ENCODE measurements at places on chromosomes 7 and 10.

DNA sequence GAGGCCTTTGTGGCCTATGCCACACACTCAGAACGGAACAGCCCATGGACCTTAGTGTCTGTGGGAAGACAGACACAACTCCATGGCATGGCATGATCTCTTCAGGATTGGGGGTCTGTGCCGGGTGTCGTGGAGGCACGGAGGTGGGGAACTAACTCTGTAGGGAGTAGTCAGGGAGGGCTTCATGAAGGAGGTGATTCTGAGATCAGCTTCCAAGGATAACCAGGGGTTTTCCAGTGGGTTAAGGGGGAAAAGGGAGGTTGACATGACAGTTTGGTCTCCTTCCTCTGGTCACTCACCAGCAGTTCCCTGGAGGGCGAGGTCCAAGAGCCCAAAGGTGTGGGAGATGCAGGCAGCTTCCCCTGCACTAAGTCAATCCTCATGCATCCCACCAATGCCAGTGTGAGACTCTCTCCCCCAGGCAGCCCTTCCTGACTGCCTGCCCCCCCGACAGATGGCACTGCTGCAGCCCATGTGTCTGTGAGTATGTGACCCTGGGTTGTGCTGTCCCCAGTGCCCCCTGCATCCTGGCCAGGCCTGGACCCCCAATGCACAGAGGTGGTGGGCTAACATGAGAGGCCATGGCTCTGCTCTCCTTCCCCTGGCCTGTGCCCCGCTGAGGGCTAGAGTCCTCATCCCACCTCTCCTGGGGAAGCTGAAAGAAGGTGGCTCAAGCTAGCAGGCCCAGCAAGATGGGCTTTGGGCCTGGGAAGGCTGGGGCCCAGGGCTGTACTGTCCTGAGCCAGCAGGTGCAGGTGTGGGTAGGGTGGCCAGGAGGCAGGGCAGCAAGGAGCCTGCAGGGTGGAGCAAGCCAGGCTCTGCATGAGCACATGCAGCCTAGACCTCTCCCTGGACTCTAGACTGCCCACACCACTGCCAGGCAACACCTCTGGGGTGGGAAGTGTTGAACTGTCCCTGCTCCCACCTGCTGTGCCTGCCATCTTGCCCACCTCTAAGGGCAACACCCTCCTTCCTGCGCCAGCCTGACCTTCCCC, 39.7 kb downstream of the RASGEF1A start:
- DNase-seq: no peak

- peak; percentile 45 for DNase-seq
These were observed 76.9 kb upstream of the ANK3 start for GRCh38 chr10:60466267-60467201.

DNA sequence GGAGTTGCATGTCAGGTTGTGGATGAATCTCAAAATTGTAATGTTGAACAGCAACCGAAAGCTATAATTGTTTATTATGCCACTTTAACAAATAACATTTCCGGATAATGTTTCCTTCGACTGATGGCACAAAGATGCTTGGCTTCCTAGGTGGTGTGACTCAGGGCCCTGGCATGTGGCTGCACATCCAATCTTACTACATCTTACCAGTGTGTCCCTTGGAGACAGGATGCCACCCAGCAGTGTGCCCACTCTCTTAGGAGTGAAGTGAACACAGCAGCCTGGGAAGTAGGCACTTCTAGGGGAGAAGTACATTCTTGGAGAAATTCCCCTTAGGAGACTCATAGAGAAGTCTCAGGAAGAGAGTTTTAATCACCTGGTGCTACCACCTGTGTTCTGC, 33.0 kb upstream of the GPR26 start:
- no peak for DNase-seq

DNA sequence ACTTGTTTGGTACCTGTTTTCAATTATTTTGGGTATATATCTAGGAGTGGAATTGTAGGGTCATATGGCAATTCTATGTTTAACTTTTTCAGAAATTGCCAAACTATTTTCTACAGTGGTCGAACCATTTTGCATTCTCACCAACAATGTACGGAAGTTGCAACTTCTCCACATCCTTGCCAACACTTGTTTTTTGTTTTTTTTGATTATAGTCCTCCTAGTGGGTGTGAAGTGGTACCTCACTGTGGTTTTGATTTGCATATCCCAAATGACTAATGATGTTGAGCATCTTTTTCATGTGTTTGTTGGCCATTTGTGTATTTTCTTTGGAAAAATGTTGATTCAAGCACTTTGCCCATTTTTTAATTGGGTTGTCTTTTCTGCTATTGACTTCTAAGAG, 122.1 kb downstream of the RPS24 start:
- no peak for DNase-seq

- DNase-seq: no peak
These were observed 36.7 kb downstream of the ARHGAP22 start for GRCh38 chr10:48568131-48568530.

- no peak for DNase-seq
These were observed 14.9 kb upstream of the HSPA12A start for GRCh38 chr10:116757246-116757645.

DNA sequence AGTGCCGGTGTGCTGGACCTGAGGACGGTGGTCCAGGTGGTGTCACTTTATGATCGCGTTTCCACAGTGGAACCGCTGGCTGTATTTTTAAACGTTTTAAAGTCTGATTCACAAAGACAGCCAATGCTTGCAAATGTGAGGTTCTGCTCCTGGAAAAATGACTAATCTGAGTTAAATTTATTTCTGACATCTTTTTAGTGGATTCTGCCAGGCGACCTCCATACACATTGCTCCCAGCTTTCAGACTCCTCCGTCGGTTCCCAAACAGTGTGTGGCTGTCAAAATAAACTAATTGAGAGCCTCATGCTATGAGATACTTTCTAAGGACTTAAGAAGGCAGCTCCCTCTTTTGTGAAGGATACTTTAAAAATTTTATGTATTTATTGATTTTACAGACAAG, 12.7 kb upstream of the TTYH3 start:
- DNase-seq: peak; percentile 72

- no peak for DNase-seq
These were observed 133.6 kb downstream of the SEMA3C start for GRCh38 chr7:80785276-80785675.

GRCh38 chr7:30029696-30030095, 1.5 kb downstream of the PLEKHA8 start:
- no peak for DNase-seq

DNA sequence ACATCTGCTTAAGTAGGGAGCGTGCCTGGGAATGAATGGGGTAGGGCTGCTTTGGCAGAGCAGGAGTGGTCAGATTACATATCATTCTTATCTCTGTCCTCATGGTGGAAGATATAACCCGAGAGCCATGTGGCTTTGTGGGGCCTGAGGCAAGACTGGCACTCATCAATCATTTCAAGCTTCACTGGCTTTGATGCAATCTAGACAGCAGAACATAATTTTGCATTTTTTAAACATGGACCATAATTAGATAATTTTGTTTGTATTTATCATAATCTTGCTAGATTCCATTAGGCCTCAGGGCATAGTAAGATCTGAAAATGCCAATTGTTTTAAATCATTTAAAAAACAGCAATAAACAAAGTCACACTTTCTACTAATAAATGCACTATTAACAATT, 480.3 kb downstream of the NXPH1 start:
- DNase-seq: no peak

- DNase-seq: no peak
These were observed 39.0 kb downstream of the TFPI2 start for GRCh38 chr7:93851536-93851935.

DNA sequence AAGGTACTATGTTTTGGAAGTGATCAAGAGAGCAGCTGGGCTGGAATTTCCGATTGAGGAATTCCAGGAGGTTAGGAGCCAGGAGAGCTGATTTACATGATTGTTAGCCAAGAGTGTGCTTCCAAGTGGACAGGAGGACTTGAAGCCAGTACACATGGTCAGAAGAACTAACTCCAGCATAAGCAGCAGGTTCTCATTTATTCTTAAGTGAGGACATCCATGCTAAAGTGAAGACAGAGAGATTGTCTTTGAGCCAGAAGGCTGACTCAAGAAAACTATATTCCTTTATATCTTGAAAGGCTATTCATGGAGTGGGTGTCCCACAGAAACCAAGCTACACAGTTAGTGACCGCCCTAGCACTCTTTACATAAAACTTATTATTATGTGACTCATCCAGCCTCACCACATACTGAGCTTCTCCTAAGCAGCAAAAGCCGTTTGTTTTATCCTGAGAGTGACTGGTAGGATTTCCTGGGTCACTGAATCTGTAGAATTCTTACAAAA, 56.7 kb upstream of the SEMA3A start:
- DNase-seq: peak; percentile 56

- no peak for DNase-seq
These were observed 20.9 kb downstream of the TBX20 start for GRCh38 chr7:35232994-35233393.

DNA sequence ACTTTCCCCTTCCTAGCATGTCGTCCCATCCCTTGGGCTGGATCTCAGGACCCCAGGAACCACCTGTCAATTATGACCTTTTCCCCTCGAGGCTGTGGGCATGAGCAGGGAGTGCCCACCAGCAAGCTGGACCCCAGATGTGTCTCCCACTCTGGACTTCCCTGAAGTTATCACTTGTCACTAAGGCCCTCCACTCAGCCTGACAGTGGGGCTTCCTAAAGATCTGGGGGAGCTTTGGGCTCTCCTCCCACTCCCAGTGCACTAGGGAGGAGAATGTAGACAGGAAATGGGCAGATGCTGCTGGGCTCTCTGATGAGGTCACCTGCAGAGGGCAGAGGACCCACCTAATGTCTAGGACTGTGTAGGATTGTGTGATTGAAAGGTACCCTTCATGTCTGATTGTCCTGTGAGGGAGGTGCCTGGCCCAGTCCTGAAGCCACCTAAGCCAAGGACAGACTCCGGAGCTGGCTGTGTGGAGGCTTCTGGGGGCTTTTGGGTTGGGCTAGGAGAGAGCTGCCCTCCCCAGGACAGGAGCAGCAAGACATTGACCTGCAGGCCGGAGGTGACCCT, 18.7 kb downstream of the MYO1G start:
- DNase-seq: no peak

- DNase-seq: no peak
These were observed 86.8 kb downstream of the FANK1 start for GRCh38 chr10:125983161-125983560.

DNA sequence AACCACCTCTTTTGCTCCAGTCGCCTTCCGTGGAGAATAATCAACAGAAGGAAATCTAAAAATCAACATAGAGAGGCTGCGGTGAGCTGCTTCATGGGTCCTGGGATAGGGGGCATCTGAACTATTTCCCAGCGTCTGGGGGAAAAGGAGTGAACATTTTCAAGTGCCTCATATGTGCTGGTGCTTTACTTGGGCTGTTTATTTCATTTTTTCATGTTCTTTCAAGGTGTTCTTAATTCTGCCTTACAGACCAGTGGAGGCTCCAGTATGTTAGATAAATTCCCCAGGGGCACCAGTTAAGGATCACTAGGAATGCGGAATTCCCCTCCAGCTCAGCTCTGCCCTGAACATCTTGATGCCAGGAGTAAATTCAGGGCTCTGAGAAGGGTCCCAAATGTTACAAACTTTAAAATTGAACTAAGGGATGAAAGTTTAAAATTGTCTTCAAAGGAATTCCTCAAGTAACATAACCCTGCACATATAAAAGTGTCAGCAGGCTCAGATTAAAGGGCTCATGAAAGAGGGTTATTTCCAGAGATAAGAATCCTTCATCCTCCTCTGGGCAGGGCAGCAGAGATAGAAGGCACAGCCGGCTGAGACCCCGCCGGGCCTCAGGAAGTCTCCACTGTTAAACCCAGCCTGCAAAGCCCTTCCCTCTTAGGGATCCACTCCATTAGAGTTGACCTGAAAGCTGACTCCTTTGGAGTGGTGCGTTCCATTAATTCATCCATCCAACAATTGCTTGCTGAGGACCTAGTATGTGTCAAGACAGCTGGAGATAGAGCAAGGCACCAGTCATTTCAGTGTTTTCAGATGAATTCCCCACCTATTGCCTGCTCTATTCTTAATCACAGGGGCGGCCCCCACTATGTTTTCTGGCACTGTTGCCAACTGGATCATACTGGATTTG, 345.8 kb downstream of the KCNMA1 start:
- no peak for DNase-seq

- no peak for DNase-seq
These were observed 42.7 kb upstream of the OIT3 start for GRCh38 chr10:72850861-72851260.

GRCh38 chr10:113709221-113709838, 29.6 kb downstream of the CASP7 start:
- peak; percentile 69 for DNase-seq

DNA sequence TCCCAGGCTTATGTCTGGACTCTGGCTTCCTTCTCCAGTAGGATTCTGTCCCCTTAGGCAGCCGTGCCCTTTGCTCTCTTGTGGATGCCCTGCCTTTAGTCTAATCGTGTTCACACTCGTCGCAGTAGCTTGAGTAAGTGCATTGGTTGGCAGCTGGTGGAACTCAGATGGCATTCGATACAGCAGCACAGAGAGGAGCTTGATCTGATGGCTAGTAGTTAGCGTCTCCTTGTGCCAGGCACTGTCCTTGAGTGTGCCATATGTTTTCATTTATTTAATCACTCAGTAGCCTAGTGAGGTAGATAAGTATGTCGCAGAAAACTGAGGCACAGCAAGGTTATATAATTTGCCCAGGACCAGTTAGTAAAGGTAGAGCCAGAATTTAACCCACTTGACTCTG, 18.2 kb upstream of the PARP12 start:
- DNase-seq: no peak

DNA sequence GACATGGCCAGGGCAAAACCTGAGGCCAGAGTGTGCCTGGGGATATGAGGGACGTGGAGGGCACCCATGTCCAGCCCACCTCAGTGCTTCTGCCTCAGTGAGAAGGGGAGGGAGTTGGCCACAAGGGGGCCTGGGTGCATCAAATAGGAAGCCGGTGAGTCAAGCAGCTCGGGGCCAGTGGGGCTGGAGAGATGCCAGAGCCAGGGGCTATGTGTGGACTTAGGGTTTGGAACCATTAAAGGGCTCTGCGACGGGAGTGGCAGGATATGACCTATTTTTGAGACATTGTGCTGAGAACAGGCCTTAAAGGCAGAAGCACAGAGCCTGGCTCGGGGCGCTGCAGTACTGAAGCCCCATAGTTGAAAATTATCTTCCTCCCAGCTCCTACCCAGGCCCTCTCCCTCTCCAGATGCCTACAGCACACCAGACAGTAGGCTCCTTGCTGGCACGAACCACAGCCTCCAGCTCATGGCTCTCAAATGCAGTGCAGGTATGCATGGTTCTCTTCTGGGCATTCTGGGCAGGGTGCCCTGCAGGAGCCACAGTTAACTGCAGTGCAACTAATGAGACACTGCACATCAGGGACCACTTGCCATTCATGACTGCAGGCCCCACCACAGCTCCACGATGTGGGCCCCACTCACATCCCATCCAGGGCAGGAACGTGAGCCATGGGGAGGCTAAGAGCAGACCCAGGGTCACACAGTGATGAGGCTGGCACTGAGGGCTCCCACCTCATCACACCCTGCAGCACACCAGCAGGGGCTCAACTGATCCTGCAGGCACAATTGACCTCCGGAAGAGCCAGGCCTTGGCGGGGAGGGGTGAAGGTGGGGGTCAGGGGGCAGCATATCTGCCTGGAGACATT, 7.2 kb upstream of the PGAM2 start:
- DNase-seq: peak; percentile 89

DNA sequence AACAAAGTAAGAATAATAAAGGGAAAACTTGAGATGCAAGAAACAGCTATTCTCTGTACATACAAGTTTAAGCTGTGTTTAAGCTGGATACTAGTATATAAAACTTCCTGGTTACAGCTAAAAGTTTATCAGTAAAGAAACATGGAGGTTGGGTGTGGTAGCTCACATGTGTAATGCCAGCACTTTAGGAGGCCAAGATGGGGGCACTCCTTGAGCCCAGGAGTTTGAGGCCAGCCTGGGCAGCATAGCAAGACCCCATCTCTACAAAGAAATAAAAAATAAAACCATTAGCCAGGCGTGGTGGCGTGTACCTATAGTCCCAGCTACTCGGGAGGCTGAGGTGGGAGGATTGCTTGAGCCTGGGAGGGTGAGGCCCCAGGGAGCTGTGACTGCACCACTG, 3.2 kb downstream of the RSU1 start:
- no peak for DNase-seq

All from foreskin fibroblast (primary cell).